ENCODE measurements at places on chromosomes 2 and 18.

DNA sequence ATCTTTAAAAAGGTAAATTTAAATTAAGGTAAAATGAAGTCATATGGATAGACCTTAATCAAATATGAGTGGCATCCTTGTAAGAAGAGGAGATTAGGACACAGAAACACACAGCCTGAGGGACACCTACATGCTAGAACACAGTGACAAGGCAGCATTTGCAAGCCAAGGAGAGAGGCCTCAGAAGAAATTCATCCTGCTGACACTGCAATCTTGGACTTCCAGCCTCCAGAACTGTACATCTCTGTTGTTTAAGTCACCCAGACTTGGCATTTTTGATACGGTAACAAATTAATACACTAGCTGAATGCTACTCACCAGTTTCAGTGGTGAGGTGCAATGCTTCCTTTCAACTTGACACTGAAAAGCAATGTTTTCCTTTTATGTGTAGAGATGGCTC, 305.0 kb downstream of the TDRD15 start:
- no peak for DNase-seq

DNA sequence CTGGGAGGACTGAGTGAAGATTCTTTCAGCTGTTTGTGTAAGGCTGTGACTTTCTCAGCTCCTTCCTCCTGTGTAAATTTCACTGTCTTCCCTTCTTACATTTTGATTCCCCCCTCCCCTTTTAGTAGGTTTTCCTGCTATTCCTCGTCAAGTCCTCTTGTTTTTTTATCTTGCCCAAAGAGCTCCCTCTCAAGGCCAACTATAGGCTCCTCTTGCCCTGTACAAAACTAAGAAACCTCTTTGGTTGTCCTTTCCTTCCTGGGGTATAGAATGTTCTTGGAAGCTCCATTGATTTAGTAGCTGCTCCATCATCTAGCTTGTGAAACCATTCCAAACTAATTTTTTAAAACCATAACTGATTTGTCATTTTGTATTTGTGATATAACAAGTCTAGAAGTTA, 7.3 kb downstream of the CCDC121 start:
- no peak for DNase-seq

GRCh38 chr18:36672437-36673344, 156.1 kb downstream of the TPGS2 start:
- DNase-seq = no peak

- no peak for DNase-seq
Measured at GRCh38 chr2:85259879-85260278, 67.9 kb downstream of the TGOLN2 start.

DNA sequence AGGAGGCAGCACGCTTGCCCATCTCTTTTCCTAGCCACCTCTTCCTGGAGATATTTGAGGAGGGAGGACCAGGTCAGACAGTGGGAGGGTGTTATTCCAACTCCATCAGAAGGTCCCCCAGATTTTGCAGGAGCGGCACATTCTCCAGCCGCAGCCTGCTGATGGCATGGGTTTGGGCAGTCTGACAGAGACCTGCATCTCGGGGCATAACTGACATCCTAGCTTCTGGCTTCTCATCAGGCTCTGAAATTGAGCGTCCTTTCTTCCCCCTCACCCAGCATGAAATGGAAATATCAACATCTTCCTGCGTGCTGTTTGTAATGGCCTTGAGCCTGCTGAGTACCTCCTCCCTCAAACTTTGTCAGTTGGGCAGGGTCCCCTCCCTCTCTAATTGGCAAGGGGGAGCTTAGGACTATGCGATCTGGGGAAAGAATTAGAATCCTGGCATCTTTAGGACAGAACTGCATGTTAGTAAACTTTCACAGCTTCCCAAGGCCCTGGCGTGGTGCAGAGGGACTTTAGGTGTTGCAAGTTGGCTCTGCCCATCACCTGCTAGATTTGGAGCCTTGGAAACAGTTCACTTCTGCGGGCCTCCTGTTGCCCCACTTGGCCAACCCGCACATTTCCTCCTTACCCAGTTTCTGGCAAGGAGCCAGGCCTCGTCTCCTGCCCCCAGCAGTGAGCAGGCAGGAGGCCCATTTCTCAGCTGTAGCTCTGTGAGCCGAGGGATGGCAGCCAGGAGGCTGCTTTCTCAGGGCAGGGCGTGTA, 2.2 kb downstream of the ITM2C start:
- DNase-seq = no peak

DNA sequence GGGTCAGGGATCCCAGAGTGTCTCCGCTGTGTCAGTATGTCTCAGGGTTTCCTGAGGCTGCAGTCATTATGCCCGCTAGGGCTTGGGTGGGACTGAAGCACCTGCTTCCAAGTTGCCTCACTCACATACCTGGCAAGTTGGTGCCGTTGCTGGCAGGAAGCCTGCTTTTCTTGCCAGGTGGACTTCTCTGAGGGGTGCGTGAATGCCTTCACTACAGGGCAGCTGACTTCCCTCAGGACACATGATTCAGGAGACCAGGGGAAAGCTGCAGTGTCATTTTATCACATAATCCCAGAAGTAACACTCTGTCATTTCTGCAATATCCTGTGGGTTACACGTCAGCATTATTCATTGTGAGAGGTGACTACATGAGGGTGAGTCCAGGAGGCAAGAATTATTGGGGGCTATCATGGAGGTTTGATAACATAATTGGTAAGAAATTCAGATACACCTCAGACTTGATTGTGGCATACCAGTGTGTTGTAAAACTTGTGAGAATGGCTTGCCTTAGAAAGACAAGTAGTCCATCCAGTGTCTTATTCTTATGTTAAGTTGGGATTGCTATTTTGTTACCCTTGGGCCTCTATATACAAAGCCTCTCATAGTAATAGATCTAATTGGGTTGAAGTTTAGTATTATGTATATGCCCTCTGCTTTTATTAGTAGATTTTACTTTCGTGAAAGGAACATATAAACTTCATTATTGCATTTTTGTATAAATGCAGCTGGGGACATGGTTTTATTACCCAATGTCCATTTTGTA, 44.1 kb downstream of the NEDD4L start:
- no peak for DNase-seq

DNA sequence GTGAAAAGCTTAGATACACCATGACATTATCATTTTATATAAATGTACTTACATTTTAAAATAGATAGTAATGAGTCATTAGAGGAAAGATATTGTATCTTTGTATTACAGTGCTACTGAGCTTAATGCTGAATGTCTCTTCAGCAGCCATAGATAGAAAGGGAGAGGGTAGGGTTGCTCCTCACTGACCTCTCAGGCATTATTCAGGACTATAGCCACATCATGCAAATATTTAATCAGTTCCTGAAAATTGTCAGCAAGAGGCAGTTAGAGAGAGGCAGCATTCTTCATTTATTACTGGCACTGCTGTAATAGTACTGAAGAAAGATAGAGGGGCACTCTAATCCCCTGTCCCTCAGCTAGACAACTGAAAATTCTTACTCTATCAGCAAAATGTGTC, 242.0 kb upstream of the TANK start:
- no peak for DNase-seq

- DNase-seq = no peak
Measured at GRCh38 chr2:144310889-144311608, 208.9 kb downstream of the ZEB2 start.

DNA sequence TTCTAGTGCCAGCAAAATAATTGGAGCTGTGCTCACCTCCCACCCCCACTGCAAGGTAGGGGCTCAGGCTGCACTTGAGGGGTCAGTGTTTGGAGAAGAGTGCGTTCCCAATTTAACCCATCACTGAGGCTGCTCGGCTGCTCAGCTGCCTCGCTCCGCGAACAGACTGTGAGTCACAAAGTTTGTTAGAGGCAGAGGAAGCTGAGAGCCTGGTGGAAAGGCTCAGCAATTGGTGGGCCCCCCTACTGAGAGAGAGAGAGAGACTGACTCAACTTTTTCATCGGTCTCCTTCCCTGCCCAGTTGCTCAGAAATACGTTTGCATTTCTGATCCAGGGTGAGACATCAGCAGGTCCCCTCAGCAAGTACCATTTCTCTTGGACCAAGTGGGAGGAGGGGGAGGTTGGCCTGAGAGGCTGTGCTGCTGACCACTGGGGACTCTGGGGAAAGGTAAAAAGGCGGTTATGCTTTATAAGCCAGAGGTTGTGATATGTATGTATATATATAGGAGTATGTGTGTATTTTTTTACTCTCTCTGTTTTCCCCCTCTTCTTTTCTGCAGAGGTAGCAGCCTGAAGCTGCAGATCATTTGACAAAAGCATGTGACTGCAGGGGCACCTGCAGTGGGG, 1.5 kb downstream of the EFR3B start:
- DNase-seq = peak; percentile 40

GRCh38 chr2:9547262-9547991, 8.2 kb downstream of the ADAM17 start:
- DNase-seq = no peak

- no peak for DNase-seq
Measured at GRCh38 chr2:180519276-180519675, 461.1 kb upstream of the UBE2E3 start.

GRCh38 chr2:228522276-228522675, 340.8 kb upstream of the SPHKAP start:
- no peak for DNase-seq

DNA sequence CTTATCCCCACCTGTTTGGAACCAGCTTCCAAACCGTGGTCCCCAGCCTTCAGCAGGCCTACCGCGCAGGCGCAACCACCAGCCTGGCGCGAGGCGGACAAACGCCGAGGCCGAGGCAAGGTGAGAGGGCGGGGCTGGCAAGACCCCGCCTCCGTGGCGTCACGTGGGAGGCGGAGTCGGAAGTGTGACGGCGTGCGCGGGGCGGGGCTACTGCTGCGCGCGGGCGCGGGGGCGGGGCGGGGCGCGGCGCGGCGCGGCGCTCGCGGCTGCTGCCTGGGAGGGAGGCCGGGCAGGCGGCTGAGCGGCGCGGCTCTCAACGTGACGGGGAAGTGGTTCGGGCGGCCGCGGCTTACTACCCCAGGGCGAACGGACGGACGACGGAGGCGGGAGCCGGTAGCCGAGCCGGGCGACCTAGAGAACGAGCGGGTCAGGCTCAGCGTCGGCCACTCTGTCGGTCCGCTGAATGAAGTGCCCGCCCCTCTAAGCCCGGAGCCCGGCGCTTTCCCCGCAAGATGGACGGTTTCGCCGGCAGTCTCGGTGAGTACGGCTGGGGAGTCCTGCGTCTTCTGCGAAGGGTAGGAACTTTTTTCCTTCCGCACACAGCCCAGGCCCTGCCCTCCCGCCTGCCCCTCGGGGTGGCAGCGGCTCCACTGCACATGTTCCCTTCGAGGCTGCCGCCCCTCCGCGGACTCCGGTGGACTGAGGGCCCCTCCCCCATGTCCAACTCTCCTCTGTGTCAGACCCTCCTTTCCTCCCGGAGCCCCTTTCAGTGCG, at the start of gene EML4:
TSS of gene EML4 (plus strand) at position 254 of the 774 bp plus-strand sequence. CDS start at position 513, 259 bp downstream.
- DNase-seq = peak; percentile 86
